ENCODE measurements at places on chromosomes 7 and 10. TPM values are rescaled to one million over a fixed set of nuclear protein-coding genes. Genes with fewer than 3 reads are reported as not detected.

DNA sequence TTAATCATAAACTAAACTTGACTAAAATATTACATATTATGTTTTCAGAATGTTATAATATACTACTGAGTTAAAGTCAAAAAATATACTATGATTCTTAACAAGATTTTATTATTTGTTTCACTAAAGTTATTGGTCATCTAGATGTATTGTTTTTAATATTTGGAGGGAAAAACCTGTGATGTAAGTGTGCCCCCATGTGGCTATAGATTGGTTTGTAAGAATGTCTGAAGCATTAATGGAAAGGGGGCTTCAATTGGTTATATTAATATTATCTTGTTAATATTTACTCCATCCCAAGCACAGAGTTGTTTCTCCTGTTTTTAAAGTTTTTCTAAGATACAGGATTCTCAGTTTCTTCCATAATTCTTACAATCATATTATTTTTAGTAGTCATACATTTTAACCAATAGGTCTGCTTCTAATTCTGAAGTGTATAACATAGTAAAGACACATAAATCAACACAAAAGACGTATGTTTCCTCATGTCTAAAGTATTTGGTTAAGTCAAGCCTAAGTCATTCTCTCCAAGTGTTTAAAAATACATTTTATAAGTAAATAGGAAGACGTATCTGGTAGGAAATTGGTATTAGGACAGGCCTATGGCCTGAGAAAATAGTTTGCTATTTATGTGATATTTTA, 58.0 kb downstream of the GNAT3 start:
- DNase-seq, result no peak

GRCh38 chr7:115965236-115965635, 65.3 kb downstream of the TFEC start:
- no peak for DNase-seq

- peak; percentile 70 for DNase-seq
These were observed at the start of gene ZNF853 for GRCh38 chr7:6614953-6615722. Gene ZNF853 (plus strand): TSS chr7:6615610. CDS start chr7:6616175, 565 bp downstream.

DNA sequence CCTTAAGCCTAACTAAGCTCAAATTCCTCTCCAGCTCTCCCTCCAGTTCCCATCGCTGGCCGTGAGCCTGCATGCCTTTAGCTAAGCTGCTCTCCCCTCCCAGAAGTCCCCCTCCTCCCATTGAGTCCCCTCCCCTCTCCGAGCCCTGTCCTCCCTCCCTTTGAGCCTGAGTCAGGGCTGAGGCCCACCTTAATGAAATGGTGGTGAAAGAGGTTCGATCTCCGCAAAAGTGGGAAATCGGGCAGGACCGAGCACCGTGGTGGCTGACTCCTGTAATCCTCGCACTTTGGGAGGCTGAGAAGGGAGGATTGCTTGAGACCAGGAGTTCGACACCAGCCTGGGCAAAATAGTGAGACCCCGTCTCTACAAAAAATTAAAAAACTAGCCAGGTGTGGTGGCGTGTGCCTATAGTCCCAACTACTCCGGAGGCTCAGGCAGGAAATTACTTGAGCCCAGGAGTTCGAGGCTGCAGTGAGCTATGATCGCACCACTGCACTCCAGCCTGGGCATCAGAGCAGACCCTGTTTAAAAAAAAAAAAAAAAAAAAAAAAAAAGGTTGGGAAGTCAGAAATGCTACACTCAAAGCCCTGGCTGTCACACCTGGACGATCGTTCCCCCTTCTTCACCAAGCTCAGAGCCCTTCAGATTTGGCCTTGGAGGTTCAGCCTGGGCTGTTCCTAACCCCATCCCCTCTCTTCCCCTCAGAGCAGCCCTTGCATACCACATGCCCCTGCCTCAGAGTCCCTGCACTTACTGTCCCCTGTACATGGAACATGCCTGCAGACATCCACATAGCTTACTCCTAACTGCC, 995 bp upstream of the CLDN3 start:
- DNase-seq, result peak; percentile 35

The PRSS58 gene
- total RNA-seq, result not detected

The MYL10 gene
- not detected for total RNA-seq

Data from kidney (tissue), 22 donors.